ENCODE measurements at places on chromosomes 1 and 21.

DNA sequence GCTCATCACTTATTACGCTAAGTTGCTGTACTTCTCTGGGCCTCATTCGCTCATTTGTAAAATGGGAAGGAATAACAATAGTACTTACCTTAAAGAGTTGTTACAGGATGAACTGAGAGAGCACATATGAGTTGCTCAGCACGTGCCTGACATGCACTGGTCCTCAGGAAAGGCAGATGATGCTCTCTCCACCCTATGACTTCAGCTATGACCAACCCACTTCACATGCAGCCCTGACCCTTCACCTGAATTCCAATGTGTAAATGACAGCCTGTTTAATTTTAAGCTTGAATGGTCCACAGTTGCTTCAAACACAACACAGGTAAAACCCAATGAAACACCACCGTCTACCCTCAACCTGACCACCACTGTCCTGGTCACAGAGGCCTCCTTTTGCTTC lies 32.9 kb downstream of the GADD45A start:
- no peak for DNase-seq

DNA sequence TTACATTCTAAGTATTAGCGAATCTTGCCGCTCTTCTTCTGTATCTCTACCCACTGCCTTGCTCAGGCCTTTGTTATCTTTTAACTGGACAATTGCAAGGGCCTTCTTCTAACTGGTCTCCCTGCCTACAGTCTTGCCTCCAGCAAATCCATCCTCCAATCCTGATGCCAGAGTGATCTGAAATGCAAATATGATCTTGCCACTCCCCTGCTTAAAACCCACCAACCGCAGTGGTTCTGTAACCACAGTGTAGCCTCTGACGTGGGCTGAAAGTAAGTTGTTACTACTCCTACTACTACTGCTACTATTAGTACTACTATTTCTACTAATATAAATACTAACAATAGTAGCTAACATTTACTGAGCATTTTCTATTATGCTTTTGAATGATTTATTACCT lies 12.4 kb downstream of the MOV10 start:
- DNase-seq: no peak

GRCh38 chr1:2314273-2314802 lies 77.0 kb downstream of the MORN1 start:
- DNase-seq: no peak

DNA sequence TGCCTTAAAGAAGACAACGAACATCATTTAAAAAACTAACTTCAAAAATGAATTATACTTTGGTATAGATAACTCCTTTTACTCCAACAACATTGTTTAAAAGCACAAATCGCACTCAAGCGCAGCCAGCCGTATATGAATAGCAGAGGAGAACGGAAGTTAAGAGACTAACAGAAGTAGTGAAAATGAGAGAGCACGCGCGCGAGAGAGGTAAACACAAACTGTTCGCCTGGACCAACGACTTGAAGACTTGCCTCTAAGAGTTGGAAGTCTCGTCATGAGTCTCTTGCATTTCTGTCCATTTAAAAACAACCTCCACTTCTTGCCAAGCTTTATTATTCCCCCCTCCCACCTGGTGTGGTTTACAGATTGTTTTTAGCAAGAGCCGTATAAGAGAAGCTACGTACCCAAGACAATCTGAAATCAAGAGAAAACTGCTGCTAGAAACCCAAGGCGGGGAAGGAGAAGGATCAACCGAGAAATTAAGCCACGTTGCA lies 479 bp downstream of the SELENOF start:
- DNase-seq: no peak

GRCh38 chr1:211236633-211237320 lies 22.4 kb upstream of the RCOR3 start:
- DNase-seq: no peak

DNA sequence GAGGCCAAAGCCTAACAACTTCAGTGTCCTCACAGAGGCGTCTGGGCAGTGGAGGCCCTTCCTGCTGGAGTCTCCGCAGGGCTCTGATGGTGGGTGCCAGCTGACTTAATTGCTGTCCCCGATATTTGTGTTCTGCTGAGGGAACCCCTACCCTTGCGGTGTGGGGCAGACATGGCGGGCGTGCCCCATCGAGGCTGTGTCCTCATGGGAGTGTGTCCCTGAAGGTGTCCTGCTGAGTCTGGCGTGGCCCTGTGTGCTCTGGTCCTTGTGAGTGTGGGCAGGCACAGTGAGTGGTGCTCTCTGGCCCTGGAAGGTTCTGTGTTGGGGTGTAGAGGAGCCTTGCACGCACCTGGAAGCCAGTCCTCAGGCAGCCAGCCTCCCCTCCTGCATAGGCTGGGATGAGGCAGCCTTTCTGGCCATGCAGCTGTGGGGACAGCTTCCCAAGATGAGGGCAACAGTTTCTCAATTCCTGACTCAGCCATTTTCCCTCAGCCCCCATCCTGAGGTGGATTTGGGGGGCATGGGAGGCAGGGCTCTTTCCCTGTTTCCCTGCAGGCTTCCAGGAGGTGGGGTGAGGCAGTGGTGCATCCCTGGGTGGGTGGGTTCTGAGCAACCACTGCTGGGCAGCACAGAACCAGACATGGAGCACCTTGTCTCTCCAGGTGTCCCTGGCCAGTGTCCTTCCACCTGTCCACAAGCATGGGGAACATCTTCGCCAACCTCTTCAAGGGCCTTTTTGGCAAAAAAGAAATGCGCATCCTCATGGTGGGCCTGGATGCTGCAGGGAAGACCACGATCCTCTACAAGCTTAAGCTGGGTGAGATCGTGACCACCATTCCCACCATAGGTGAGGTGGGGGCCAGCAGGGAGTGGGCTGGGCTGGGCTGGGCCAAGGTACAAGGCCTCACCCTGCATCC lies 6.5 kb downstream of the C1orf35 start:
- DNase-seq: no peak

DNA sequence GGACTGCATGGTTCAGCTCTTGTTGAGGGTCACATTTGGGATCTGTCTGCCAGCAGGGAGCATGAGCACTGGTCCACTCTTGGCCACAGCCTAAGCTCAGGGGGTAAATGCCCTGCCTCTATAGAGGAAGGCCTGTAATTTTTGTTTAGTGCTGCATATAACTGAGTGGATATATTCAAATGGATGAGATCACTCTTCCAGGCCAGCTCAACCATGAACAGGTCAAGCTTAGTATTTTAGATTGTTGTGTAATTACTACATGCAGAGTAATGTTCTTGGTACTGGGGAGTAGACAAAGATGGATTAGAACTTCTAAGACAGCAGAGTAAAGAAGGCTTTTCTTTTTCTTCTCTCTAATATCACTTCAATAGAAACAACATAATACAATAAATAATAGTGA lies 376.9 kb downstream of the GPATCH2 start:
- DNase-seq: no peak

DNA sequence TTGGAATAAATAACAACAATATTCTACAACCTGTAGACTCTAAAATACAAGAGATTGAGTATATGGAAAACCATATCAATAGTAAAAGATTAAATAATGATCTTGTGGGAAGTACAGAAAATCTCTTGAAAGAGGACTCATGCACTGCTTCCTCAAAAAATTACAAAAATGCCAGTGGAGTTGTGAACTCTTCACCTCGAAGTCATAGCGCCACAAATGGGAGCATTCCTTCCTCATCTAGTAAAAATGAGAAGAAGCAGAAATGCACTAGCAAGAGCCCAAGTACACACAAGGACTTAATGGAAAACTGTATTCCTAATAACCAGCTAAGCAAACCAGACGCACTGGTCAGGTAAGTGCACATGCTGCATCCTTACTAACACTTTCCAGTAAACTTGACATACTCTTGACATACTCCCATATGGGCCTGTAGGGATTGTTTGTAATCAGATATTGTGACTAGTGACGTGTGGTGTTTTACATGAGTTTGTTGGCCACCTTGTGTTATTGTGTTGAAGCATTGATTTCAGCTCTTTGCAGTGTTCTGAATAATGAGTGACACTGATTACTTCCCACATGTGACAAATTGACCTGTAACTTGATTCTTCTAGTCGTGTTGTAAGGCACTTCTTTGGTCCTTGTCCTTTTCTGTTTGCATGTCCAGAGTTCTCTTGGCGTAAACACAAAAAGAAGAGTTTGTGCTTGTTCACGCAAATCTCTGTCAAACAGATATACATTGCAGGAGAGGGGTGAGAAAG lies 28.0 kb downstream of the MACO1 start:
- DNase-seq: no peak

DNA sequence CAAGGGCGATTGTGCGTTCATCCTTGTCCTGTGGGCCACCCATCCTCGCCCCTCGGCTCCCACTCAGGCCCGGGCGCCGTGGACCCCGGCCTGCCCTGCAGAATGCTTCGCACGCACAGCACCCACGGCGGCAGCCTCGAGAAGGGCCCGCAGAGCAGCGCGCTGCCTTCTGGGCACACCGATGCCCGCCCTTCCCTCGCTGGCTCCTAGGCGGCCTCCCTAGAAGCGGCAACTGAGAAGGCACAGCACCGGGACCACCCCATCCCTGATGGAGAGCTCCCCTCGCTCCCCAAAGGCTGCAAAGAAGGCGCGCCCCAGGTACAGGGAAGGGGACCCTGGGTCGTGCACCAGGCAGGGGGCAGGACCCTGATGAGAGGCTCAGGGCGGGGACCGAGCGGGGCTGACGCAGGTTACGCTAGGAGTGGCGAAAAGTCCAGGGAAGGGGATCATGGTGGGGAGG lies 971 bp downstream of the CAPZB start:
- no peak for DNase-seq

DNA sequence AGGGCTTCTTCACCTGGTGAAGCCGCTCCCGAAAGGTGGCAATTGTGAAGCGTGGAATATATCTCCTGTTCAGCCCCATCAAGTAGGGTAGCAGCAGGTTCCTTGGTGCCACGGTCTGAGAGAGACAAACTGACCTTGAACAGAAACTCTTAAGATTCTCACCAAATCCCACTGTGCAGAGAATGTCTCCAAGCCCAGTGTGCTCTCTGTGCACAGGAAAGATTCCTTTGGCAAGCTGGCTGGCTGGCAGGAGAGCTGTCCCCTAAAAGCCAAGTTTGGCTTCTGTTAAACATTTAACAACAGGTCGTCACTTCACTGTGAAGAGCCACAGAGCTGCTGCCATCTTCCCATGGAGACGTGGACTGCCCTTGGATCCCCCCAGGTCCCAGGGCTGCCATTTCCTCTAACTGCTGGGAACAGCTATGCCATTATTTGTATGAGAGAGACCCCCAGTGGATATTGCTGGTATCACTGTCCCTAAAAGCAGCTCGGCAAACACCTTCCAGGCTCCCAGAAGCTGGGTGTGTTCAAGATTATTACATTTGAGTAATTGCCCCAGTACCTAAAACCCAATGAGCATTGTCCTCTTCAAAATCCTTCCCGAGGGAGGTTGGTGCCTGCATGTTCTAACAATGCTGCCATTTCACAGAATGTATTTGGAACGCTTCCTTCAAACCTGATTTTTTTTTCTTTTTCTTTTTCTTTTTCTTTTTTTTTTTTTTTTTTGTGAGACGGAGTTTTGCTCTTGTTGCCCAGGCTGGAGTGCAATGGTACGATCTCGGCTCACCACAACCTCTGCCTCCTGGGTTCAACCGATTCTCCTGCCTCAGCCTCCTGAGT lies 71.8 kb downstream of the CD58 start:
- DNase-seq: peak; percentile 66

DNA sequence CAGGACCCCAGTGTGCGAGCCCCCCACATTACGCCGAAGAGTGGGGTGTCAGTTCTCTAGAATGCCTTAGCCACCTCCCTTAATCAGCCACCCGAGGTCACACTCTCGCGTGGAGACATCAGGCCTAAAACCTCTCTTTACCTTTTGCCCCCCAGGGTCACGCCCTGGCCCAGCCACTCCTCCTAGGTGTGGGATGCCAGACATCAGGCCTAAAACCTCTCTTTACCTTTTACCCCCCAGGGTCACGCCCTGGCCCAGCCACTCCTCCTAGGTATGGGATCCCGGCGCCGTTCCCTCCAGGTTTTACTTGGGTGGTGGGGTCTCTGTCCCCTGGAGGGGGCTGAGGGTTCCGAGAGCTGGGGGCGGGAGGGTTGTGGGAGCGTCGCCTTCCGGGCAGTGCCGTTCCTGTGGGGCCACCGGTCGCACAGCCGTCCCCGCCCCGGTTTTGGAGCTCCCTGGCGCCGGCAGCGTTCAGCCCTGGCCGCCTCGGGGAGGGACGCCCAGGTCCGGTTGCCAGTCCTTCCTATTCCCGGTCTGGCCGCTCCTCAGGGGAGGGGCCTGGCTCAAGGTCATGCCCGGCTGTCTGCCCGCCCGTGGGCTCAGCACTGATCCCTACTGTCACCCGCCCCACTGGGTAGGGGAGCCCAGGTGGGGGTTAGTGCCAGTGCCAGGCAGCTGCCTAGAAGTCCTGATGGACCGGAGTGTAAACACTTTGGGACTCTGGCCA lies 882 bp downstream of the VPS13D start:
- DNase-seq: no peak

- DNase-seq: no peak
Observed at GRCh38 chr1:2269193-2269921, 41.2 kb downstream of the SKI start.

- DNase-seq: no peak
Observed at GRCh38 chr1:111921948-111922347, 67.5 kb downstream of the KCND3 start.

DNA sequence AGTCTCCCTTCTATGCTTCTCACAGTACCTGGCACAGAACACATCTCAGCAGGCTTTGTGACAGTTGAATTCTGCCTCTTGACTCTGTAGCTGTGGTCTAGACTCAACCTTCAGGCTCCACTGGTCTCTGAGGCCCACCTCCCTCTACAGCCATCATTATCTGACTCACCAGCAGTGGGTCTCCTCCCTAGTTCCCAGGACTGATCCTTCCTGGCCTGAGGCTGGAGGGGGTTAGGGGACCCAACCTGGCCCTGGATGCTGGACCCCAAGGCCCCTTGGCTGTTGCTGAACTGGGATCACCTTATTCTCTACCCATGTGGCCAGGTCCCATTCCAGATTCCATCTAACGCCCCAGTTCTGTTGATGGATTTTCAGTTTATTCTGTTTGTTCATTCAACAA lies 43.1 kb upstream of the FOXO6 start:
- no peak for DNase-seq

- no peak for DNase-seq
Observed at GRCh38 chr1:196856053-196856452, 31.8 kb upstream of the CFHR4 start.

DNA sequence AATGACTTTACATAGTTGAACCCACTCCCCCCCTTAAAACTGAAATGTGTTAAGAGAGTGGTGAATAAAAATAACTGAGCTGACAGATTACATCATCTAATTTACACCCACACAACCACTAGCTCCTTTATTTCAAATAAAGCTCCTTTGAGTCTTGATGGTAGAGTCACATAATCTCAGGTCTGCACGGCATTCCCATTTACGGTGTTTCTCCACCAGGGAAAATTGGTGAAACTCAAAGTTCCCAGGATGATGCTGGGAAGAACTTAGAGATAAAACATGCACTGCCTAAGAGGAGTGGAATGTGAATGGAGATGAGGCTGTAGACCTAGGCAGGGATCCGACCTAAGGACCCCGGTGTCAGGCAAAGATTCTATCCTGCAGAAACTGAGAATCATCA lies 727.8 kb upstream of the ADAMTS5 start:
- DNase-seq: no peak

GRCh38 chr1:106954661-106955229 lies 101.7 kb upstream of the PRMT6 start:
- no peak for DNase-seq

GRCh38 chr1:245770156-245770555 lies 615.4 kb downstream of the KIF26B start:
- DNase-seq: no peak

GRCh38 chr1:28577052-28577678 lies 14.9 kb upstream of the RAB42 start:
- DNase-seq: no peak
